Pancreas (tissue), 10 donors: ENCODE measurements at places on chromosomes 1 and 21. TPM values are rescaled to one million over a fixed set of nuclear protein-coding genes. Genes with fewer than 3 reads are reported as not detected.

BSND gene
- polyA plus RNA-seq: 0.02 TPM

GBP7 gene
- polyA plus RNA-seq: not detected

TMEM54 gene
- 31.6 TPM for polyA plus RNA-seq

RIPPLY3 gene
- 0.11 TPM for polyA plus RNA-seq

S100A7 gene
- polyA plus RNA-seq: not detected

PLA2G2D gene
- not detected for polyA plus RNA-seq

GUCA2B gene
- 0.80 TPM for polyA plus RNA-seq

KCNA2 gene
- 0.23 TPM for polyA plus RNA-seq

KRTAP19-5 gene
- not detected for polyA plus RNA-seq

FAM167B gene
- 11.6 TPM for polyA plus RNA-seq

VWA1 gene
- 53.3 TPM for polyA plus RNA-seq

ZC3H12A gene
- 11.4 TPM for polyA plus RNA-seq

SPRR1A gene
- polyA plus RNA-seq: not detected

HPCAL4 gene
- 0.76 TPM for polyA plus RNA-seq

PLEKHG5 gene
- polyA plus RNA-seq: 7.3 TPM

RGS7 gene
- 0.34 TPM for polyA plus RNA-seq

OLIG2 gene
- polyA plus RNA-seq: not detected

C1orf226 gene
- 1.6 TPM for polyA plus RNA-seq

MANEAL gene
- 10.3 TPM for polyA plus RNA-seq

SPATA6 gene
- 4.9 TPM for polyA plus RNA-seq

IL19 gene
- not detected for polyA plus RNA-seq

VWA5B1 gene
- 0.70 TPM for polyA plus RNA-seq

RGS5 gene
- polyA plus RNA-seq: 3.4 TPM

NAXE gene
- 60.4 TPM for polyA plus RNA-seq

FPGT gene
- 2.9 TPM for polyA plus RNA-seq

TMEM59 gene
- polyA plus RNA-seq: 287 TPM

GJB3 gene
- polyA plus RNA-seq: 0.15 TPM

FNDC10 gene
- 2.3 TPM for polyA plus RNA-seq

HSD3B2 gene
- polyA plus RNA-seq: not detected

GCSAML gene
- not detected for polyA plus RNA-seq

SAMD13 gene
- polyA plus RNA-seq: 0.65 TPM

CFAP45 gene
- 1.5 TPM for polyA plus RNA-seq

AGMAT gene
- 0.30 TPM for polyA plus RNA-seq

ARHGAP29 gene
- polyA plus RNA-seq: 5.1 TPM

C8A gene
- polyA plus RNA-seq: not detected

HYI gene
- 235 TPM for polyA plus RNA-seq

CAMK2N1 gene
- polyA plus RNA-seq: 6.8 TPM

TTC4 gene
- polyA plus RNA-seq: 7.3 TPM

GJA4 gene
- 1.7 TPM for polyA plus RNA-seq

PEAR1 gene
- 7.1 TPM for polyA plus RNA-seq

C1orf198 gene
- 16.5 TPM for polyA plus RNA-seq

LCE1A gene
- polyA plus RNA-seq: not detected

SPRR1B gene
- not detected for polyA plus RNA-seq

TMEM51 gene
- 28.2 TPM for polyA plus RNA-seq

S100A7A gene
- not detected for polyA plus RNA-seq

B3GALT6 gene
- 8.9 TPM for polyA plus RNA-seq

C1orf53 gene
- polyA plus RNA-seq: 6.7 TPM

FCGR1A gene
- 5.8 TPM for polyA plus RNA-seq

C1orf174 gene
- 9.0 TPM for polyA plus RNA-seq

FMO4 gene
- 1.5 TPM for polyA plus RNA-seq

PDE4B gene
- polyA plus RNA-seq: 0.80 TPM

FCMR gene
- polyA plus RNA-seq: 0.65 TPM

TMEM50B gene
- 59.3 TPM for polyA plus RNA-seq

GALE gene
- 20.1 TPM for polyA plus RNA-seq

SERPINC1 gene
- not detected for polyA plus RNA-seq
